ENCODE measurements at places on chromosomes 3 and 15.

DNA sequence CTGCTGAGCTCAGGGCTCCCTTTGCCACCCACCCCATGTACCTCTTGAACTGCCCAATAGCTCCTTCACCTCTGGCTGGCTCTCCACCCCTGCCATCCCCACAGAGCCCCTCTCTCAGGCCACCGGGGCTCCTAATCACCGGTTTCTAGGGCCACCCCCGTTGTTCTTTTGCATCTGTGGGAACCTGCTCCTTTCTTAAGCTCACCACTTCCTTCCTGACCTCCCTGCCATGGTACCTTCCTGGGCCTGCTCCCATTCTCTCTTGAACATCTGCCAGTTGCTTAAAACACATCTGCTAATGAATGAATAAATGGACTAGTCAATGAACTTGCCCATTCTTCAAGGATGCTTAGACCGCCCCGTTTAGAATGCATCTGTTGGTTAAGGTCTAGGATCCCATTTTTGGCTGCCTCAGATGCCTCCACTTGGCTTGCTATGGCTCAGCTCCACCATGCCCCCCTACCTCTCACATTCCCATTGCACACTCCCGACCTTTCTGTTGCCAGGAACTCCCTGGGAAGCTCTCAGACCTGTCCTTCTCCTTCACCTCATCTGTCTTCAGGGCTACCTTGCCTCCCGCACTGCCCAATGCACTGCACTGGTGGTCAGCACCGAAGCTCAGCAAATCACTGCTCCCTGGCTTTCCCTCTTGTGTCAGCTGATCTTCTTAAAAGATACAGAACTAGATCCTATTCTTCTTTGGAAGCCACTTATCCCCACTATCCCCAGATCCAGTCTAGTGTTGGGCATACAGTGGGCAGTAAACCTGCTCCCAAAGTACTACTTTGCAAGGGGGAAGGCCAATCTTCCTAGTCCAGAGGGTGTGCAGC is 9.1 kb downstream of the AMOTL2 start:
- no peak for DNase-seq

GRCh38 chr3:14227856-14228255 is 49.2 kb downstream of the LSM3 start:
- no peak for DNase-seq

DNA sequence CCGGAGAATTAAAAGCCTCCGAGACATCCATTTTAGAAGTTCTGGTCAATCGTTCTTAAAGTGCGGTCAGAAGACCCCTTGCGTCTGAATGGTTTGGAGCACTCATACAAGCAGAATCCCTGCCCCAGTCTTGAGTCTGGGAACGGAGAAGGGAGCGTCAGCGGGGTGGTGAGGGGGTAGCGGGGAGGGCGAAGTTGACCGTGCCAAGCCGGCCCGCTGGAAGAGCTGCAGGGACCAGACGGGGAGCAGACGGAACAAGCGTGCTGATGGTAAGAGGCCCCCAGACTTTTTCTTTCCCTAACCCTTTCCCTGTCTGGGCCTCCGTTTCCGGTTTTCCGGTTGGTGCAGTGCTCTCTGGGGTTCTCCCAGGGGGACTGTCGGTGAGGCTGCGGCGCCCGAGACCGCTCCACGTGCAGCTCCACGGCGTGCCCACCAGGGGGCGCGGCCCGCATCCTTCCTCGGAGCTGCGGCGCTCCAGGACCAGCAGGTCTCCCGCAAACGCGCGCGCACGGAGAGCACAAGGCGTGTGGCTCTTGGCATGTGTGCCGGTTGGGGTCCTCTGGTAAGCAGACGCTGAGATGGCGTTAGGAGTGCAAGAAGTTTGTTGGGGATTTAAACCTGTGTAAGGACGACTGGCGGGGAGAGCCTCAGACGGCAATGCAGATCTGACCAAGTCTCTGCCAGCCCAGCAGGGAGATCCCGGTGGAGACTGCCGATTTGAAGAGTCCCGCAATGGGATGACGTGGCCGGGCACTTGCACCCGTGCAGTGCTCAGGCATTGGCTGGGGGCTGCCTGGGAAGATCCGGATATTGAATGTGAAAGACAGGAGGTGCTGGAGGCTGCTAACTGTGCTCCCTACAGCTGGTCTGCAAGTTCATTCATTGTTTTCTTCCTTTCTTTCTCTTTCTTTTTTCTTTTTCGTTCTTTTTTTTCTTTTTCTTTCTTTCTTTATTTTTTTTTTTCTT is 19.2 kb upstream of the CORO2B start:
- DNase-seq, result no peak

DNA sequence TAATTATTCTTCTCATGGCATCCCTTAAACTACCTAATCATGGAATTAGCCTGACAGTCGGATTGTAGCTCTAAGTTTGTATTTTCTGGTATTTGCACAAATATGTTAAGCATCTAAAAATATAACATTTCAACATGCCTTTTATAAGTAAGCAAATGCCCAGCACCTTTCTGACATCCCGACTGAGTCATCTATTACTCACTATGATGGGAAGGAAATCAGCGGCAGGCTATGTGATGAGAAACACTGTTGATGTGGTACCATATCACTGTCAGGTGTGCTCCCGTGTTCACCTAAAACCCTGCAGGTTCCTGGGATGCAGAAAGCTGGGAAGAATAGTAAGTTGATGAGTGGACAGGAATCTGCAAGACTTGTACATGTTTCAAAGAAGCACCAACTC is 367.8 kb upstream of the IL12A start:
- no peak for DNase-seq

DNA sequence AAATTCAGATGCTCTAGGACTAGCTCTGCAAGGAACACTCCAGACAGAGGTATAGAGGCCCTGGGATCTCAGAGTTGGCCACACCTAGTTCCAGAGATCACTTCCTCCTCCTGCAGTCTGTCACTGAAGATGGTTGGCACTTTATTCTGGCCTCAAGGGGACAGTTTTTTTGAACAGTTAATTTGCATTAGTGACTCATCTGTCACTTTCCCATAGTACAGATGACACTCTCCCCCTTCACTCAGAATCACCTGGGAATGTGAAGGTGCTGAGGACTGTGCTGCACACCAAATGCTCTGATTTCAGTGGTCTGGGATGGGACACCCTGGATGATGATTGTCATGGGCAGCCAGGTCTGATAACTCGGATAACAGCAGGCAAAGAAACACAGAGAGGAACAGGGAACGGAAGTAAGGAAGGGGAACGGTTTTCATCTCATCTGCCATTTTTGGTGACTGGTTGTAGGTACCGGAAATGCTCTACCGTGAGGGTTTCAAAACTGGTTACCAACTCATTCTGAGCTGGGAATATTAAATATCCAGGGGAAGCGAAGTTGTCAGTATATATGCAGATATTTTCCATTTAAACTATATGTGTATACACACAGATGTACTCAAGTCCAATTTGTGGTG is 232.5 kb upstream of the ST8SIA2 start:
- DNase-seq, result no peak
